Smooth muscle cell of the umbilical artery (primary cell): ENCODE measurements at places on chromosomes 11 and 22. TPM values are rescaled to one million over a fixed set of nuclear protein-coding genes. Genes with fewer than 3 reads are reported as not detected.

GGTLC3 gene
- not detected in 2 replicates for total RNA-seq

OR4C11 gene
- total RNA-seq, result not detected in 2 replicates

CBX7 gene
- 1.7 and 4.2 TPM in 2 replicates for total RNA-seq

OR8D4 gene
- not detected in 2 replicates for total RNA-seq

CCDC188 gene
- total RNA-seq, result 0.30 TPM in 1 of 2 replicates, not detected in the other

TRPC6 gene
- total RNA-seq, result not detected in 2 replicates

HBB gene
- total RNA-seq, result not detected in 2 replicates

OR51E2 gene
- total RNA-seq, result 0.59 and 1.8 TPM in 2 replicates

KDELR3 gene
- total RNA-seq, result 160 and 218 TPM in 2 replicates

ROBO4 gene
- 0.30 and 0.46 TPM in 2 replicates for total RNA-seq

MN1 gene
- total RNA-seq, result 0.55 and 1.8 TPM in 2 replicates

FOLR2 gene
- total RNA-seq, result not detected in 2 replicates

GLYATL1B gene
- total RNA-seq, result not detected in 2 replicates

CTSD gene
- total RNA-seq, result 263 and 424 TPM in 2 replicates

SAA2 gene
- 0.30 TPM in 1 of 2 replicates, not detected in the other for total RNA-seq

IL17REL gene
- total RNA-seq, result 0.09 TPM in 1 of 2 replicates, not detected in the other

OR5B3 gene
- not detected in 2 replicates for total RNA-seq

PAMR1 gene
- 46.2 and 224 TPM in 2 replicates for total RNA-seq

WNT7B gene
- under 0.01 and 2.4 TPM in 2 replicates for total RNA-seq

TSGA10IP gene
- not detected in 2 replicates for total RNA-seq

BCO2 gene
- total RNA-seq, result 2.3 and 12.2 TPM in 2 replicates

CCDC116 gene
- under 0.01 and 0.18 TPM in 2 replicates for total RNA-seq
